ENCODE measurements at places on chromosomes 4 and X. TPM values are rescaled to one million over a fixed set of nuclear protein-coding genes. Genes with fewer than 3 reads are reported as not detected.

Gene TLR10
- not detected for total RNA-seq

Gene PASD1
- total RNA-seq, result not detected

Gene CPZ
- total RNA-seq, result 0.41 TPM

Gene SCML2
- total RNA-seq, result 1.4 TPM

Gene GDPD2
- not detected for total RNA-seq

Gene FGA
- total RNA-seq, result not detected

Gene GABRB1
- 1.0 TPM for total RNA-seq

Gene FREM3
- not detected for total RNA-seq

Gene PAGE2
- total RNA-seq, result not detected

Gene CSAG3
- not detected for total RNA-seq

Gene DUSP9
- total RNA-seq, result 0.19 TPM

Gene CFAP47
- total RNA-seq, result not detected

Gene USP17L20
- not detected for total RNA-seq

Gene SLIT2
- total RNA-seq, result 12.1 TPM

Gene FAM241A
- 8.8 TPM for total RNA-seq

Gene IL3RA
- 8.1 TPM for total RNA-seq

Gene ENPEP
- 4.1 TPM for total RNA-seq

Gene GPR50
- not detected for total RNA-seq

Gene LGI2
- 3.6 TPM for total RNA-seq

Gene PABPC5
- total RNA-seq, result 0.87 TPM

Gene PCDH18
- 6.2 TPM for total RNA-seq

Gene FGD1
- 6.4 TPM for total RNA-seq

Gene GPRASP1
- 4.1 TPM for total RNA-seq

Gene NWD2
- total RNA-seq, result 0.08 TPM

Gene BRCC3
- 16.5 TPM for total RNA-seq

Gene TCEAL7
- 3.1 TPM for total RNA-seq

Gene RTL5
- 2.4 TPM for total RNA-seq
